ENCODE measurements at places on chromosomes 6 and 20. TPM values are rescaled to one million over a fixed set of nuclear protein-coding genes. Genes with fewer than 3 reads are reported as not detected.

- DNase-seq = no peak
Observed at GRCh38 chr6:54041239-54041638, 70.0 kb upstream of the MLIP start.

DNA sequence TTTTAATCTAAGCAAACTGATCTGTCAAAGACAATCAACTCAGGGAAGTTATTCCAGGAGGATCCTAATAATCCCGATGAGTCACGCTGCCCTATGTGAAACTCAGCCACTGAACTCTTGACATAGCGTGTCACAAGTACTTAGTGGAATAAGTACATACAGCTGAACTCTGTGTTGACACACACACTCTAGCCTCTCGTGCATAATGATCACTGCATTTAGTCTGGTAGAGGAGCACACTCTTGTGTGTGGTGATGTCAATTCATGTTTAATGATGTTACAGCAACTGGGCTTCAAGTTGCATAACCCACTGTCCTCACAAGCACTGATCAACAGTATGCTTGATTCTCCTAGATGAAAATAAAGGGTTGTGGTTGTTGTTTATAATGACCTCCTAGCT lies 148.3 kb downstream of the HACE1 start:
- no peak for DNase-seq

GRCh38 chr6:45835721-45836437 lies 179.8 kb downstream of the CLIC5 start:
- no peak for DNase-seq

Gene DAAM2
- 1.1 TPM for total RNA-seq

DNA sequence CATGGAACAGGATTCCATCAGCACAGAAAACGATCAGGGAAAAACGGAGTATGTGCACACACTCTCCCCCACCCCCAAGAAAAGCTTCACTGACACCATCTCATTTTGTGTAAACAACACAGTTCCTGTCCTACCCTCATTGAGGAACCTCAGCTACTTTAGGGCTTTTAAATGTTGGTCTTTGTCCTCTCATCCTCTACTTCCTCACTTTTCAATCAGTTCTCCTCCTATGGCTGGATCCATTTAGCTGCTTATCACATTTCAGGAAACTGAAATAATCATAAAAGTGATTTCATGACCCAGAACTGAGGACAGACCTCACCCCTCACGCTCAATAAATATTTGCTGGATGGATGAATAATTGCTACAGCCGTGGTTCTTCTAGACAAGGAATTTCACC lies 33.1 kb upstream of the PNRC1 start:
- no peak for DNase-seq

GRCh38 chr6:44001318-44002066 lies 125.8 kb downstream of the MRPL14 start:
- DNase-seq = peak; percentile 54
